ENCODE measurements at places on chromosomes 7 and 10.

- no peaks in the 10 kb centered on the region for H3K36me3 ChIP-seq
- H3K27me3 ChIP-seq: no peaks in the 10 kb centered on the region
- no peak overlapping the region for H3K27ac ChIP-seq
Measured at GRCh38 chr7:81776161-81776560, 6.3 kb upstream of the HGF start.

- H3K36me3 ChIP-seq: peaks cover 4% of the 10 kb centered on the region
- peak; percentile 67 for DNase-seq
- H3K27ac ChIP-seq: peak overlapping the region; percentile 79
- H3K27me3 ChIP-seq: peaks cover 20% of the 10 kb centered on the region
- H3K4me3 ChIP-seq: peak overlapping the region; percentile 70
- H3K4me1 ChIP-seq: peaks cover 25% of the 10 kb centered on the region
Measured at GRCh38 chr10:123154711-123155505, 706 bp downstream of the BUB3 start.

DNA sequence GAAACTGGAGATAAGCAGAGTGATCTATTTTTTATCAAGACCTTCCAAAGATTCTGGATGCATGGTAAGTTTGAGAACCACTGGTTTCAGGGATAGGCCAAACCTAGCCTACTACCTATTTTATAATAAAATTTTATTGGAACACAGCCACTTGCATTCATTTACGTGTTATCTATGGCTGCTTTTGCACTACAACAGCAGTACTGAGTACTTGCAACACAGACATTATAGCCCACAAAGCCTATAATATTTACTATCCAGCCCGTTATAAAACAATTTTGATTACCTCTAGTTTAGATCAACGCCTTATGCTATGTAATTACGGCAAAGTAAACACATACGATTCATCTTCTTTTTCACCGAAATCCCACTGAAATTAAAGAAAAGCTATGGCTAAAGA is 18.4 kb downstream of the STEAP1 start:
- peaks cover 11% of the 10 kb centered on the region for H3K4me1 ChIP-seq
- H3K36me3 ChIP-seq: no peaks in the 10 kb centered on the region

DNA sequence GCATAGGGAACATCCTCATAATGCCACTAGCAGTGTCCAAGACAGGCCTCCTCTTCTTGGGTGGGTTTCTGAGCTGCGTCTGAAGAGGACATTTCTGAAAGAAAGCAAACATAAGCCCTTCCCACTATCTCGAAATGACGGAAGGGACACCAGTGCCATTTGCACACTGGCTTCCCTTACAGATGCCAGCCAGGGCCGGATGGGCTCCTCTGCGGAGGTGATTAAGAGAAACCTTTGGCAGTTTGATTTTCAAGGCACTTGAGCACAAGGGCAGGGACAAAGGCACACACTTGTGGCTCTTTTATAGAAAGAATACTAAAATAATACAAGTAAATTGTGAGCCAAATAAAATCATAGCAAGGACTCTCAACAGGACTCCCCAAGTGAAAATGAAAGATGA is 106.6 kb upstream of the CELF2 start:
- H3K36me3 ChIP-seq: no peaks in the 10 kb centered on the region
- no peaks in the 10 kb centered on the region for H3K4me1 ChIP-seq
- H3K4me3 ChIP-seq: no peak overlapping the region
- no peak for DNase-seq
- no peak overlapping the region for H3K27ac ChIP-seq
- no peaks in the 10 kb centered on the region for H3K27me3 ChIP-seq

Measured in liver (tissue), 10 donors.